ENCODE measurements at places on chromosomes 2 and 18.
A peak's percentile ranks its signal among the peaks of the same experiment; 100 is the strongest.

DNA sequence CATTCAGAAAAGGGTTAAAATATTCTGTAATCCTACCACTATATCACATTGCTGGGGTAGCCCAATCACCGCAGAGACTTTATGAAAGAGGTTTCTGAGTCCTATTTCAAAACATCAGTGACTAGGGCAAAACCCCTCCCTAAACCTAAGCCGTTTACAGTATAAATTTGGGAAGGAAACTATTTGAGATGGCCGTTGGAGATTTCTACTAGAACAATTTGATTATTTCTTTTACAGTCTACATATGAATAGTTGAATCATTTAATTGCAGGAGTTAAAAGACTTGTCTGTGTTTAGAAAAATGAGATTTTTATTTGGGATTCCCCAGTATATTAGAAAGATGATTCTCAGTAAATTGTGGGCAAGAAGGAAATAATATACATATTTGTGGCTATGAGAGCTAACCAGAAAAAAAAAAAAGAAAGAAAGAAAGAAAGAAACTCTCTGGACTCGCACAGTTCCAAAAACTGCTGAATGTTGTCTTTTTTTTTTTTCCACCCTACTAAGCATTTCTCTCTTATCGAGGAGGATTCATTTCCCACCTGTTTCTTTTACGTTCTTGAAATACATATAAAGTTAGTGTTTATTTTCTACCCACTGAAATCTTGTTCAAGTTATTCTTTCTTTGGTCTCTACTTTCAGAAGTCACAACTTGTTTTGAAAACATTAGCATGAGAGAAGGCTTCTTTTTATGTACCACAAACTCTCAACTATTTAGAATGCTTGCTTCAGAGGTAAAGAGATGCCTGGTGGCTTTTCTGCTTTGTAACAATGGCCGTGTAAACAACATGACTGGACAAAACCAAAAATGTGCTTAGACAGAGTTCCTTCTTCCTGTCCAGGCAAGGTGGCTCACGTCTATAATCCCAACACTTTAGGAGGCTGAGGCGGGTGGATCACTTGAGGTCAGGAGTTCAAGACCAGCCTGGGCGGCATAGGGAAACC is 65.9 kb downstream of the BCL2 start:
- no peak for DNase-seq

DNA sequence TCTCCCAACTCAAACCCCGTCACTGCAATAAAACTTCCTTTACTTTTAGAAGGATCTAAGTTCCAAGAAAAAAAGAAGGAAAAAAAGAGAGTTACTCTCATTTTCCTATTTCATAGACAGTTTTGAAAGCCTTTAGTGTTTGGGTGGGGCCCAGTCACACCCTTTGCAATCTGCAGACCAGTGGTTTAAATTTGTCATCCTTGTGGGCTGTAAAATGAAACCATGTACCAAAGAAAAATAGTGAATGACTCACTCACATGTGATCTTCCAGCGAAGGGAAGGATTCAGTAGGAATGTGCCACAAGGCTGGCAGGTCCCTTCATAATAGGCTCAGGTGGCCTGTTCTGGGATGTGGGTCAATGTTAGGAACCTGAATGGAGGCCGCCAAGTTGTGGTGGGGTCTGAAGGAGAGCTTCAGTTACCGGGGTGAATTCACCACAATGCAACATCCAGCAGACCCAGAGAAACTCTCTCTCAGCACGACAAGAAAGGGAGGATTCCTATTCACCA is 28.3 kb downstream of the ANXA4 start:
- DNase-seq = no peak

DNA sequence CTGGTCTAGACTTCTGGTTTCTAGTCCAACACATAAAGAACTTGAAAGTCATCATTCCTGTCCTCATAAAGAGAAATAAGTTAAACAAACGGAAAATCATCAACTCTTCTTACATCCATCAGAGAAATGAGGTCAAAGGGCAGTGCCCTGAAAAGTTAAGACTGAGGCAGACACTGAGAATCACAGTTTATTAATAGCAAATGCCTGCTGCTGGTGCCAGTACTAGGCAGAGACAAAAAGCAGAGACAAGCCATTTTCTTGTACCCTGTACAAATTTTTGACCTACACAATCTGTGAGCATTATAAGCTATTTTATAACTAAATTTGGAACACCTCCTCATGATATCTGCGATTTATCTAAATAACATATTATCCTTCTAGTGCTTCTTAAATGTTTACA is 36.8 kb downstream of the ATF2 start:
- no peak for DNase-seq

DNA sequence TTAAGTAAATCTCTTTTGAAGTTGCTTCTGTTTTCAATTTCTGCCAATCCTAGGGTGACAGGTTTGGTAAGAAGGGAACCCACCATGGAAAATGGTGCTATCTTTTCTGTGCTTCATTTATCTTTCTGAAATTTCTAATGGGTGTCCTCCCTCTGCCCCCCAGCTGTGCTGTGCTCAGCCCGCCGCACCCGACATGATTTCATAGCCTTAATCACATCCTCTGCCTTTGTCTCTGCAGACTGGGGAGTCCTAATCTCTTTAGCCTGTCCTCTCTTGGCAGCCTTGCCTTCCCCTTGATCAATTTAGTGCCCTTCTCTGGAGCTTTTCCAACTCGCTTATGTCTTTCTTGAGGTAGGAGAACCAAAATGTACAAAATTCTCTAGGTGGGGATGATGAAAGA is 49.3 kb downstream of the DNMT3A start:
- DNase-seq = no peak

DNA sequence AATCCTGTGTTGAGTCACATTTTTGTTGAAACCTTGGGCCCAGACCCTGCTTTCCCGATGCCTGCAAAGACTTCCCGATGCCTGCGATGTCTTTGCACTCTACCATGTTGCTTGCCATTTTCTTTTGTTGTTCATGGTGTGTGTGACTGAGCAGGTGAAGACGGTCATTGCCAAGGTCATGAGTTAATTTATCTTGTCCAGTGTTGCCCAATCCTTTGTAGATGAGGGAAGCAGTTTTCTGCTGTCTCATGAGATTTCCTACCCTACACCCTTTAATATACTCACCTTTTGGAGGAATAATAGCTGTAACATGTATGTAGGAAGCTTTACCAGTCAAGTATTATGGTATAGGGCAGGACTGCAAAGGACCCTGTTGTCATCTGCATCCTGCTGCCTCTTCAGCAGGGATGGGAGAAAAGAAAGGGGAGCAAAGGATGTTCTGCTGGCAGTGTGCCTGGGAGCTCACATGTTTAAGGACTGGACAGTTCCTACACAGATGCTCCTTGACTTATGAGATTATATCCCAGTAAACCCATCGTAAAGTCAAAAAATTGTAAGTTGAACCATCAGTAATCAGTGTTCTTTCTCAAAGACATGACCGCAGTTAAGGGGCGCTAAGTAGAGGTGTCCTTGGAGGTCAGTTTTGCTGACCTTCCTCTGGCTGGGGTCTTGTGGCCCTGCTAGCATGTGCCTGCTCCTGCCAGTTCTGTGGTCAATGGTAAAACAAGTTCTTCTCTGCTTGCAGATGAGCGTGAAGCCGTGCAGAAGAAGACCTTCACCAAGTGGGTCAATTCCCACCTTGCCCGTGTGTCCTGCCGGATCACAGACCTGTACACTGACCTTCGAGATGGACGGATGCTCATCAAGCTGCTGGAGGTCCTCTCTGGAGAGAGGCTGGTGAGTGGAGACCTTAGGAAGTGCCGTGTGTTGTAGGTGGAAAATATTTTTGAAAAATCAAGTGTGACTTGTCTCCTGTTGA is 124.8 kb upstream of the EML6 start:
- DNase-seq = no peak

DNA sequence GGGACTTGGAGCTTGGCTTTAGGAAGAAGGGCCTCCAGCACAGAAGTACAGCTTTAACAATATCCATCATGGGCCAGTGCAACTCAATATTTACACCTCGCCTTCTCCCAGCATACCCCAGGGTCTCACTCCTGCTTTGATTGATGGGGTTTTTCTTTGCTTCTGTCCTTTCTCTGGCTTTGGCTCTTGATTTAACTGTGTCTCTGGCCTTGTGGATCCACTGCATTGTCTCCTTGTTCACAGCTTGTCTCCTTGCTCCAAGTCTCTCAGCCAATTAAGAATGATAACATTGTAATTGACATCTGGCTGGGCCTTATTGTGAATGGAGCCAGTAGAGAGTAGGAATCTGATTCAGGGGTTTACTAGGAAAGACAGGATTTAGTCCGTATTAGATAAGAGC is 1019.5 kb downstream of the TMEM182 start:
- no peak for DNase-seq

DNA sequence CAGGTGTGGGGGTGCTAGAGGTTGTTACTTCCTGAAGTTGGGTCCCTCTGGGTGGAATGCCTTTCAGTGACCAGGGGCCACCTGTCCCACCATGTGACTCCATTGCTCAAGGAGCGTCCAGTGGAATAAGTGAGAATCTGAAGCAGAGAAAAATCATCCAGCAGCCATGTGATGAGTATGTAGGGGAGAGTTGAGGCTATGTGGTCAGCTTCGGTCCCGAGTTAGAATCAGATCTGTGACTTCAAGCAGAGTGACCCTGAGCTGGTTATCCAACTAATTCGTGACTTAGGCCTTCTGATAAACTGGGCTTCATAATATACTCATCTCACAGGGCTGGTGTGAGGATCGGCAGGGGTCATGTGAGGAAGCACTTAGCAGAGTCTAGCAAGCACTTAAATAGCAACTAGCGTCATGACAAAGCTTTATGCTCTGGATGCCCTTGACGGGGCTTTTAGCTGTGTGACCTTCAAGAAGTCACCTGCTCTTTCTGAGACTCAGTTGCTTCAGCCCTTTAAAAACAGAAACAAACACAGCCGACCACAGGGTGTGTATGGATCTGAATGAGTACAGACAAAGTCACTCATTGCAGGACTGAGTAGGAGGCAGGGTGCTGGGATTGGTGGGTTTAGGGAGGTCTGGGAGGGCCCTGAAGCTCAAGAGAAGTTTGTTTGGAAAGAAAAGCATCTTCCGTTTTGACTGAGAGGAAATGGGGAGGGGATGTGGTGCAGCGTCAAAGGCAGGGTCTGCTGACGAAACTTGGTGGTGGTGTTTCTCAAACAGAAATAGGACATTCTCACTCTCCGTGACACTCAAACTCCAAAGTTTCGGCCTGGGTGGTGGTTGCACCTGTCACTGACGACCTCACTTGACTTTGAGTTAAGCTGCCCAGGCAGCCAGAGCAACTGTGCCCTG is 264.0 kb upstream of the CXCR4 start:
- DNase-seq = peak; percentile 47

DNA sequence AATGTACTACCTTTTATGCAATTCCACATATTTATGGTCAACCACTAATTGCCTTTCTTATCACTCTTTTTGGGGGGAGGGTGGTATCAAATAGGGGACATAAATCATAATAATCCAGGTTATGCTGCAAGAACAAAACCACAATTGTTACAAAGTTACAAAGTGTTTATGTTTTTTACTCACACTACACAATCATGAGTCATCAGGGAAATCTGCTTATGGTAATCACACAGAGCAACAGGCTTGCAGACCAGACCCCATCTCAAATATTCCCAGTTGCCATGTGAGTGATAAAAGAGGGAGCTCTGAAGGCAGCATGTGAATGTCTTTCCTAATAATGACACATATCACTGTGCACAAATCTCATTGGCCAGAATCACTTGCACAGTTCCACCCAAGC is 304.7 kb upstream of the TMEFF2 start:
- DNase-seq = no peak

Data from T-helper 9 cell (primary cell).